ENCODE measurements at places on chromosomes 1 and 21.

DNA sequence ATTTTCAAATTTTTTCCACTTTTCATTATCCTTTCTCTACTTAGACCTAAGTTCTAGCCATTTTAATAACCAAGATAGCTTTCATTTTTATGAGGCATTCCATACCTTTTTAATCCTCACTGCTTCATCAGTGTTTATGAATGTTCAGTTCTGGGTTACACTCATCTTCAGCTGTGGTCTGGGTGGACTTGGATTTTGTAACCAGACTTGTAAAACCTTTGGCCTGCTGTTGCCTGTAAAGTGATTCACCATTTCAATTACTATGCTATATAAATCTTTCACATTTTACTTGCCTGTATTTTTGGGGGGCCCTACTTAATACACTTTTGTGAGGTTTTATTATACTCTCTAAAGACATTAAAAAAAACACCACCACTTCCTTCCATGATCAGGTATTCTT, 46.2 kb downstream of the USP25 start:
- DNase-seq, result no peak

GRCh38 chr1:228338521-228339051, 68.0 kb downstream of the TRIM11 start:
- no peak for DNase-seq

GRCh38 chr1:151024540-151025146, 11.7 kb upstream of the BNIPL start:
- DNase-seq, result peak; percentile 55

DNA sequence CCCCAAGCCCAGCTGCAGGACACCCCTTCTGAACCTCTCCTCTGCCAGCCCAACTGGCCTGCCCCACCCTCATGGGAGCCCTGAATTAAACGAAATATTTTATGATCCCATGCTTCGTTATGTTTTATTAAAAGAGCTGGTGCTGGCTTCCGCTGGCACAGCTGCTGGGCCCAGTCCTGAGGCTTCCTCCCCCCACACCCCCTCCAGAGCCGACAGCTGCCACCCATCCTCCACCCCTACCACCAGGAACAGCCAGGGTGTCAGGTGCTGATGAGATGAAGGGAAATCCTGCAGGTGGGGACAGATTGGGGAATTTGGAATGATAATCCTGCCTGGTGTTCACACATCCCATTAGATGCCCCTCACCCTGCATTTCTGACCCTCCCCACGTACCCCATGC, 19.0 kb downstream of the IGSF21 start:
- no peak for DNase-seq

DNA sequence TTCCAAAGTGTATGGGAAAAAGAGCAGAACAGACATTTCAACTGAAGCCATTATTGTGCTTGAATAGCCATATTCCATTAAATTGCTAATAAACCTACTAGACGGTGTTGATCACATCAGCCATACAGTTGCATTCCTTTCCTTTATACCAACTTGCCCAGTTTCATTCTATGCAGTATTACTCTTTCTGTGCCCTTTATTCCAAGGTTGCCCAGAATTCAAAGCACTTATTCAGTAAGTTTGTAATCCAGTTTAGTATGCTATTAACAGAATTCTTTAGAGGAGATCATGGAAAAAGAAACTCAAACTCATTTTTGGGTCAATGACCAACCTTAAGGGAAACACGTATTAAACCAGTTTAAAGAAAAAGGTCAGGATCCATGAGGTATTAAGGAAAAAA, 89.5 kb downstream of the DDAH1 start:
- no peak for DNase-seq

GRCh38 chr1:181503171-181503810, 20.0 kb downstream of the CACNA1E start:
- no peak for DNase-seq

GRCh38 chr21:43278766-43279577, 110.2 kb downstream of the CRYAA start:
- DNase-seq, result no peak

GRCh38 chr1:81221564-81221963, 579.2 kb upstream of the ADGRL2 start:
- no peak for DNase-seq

DNA sequence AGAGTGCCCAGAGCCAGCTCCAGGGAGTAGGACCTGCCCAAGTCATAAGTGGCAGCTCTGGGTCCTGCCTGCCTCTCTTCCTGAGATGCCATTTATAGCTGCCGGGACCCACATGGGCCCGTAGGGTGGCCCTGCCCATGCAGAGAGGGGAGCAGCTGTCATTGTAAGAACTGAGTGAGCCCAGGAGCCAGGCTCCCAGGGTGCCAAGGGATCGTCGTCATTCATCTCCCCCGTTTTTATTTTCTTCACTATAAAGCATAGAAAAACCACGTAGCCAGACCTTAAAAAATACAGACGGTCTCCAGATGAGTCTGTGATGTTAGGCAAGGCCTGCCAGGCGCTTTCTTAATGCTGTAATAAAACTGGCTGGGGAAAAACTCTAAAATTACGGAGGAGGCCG, 90.7 kb downstream of the IGSF21 start:
- no peak for DNase-seq

GRCh38 chr1:165844114-165844798, 16.8 kb downstream of the UCK2 start:
- no peak for DNase-seq

GRCh38 chr1:59541161-59541560, 244.3 kb downstream of the FGGY start:
- no peak for DNase-seq

DNA sequence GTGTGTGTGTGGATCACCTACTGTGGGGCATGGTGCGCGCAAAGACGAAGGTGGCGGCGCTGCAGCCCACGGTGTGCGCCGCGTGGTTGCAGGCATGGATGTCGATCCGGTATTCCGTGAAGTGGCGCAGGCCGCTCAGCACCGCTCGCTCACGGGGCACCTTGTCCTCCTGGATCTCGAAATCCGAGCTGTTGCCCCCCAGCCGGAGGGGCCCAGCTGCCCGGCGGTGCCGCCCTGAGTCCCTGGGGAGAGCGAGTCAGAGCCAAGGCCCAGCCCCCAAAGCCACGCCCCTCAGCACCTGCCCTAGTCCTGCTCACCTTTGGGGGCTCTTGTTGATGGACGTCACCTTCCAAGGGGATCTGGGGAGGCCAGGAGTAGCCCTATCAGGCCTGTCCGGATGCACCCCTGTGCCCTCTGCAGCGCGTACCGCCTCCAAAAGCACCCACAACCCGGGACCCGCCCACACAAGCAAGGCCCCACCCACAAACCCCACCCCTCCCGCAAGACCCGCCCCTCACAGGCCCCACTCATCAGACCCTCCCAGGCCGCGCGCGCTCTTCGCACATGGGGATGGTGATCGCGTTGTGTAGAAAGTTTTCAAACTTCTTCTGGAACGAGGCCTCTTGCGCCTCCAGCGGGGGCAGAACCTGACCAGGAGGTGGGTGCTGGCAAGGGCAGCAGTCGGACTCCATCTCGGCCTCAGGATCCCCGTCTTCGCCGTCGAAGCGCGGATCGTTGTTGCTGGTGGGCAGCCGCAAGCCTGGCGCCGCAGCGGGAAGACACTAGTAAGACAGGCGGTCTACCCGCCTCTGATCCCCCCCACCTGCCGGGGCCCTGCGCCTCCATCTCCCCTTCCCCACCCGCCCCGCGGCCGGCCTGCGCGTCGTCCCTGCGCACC, 13.6 kb downstream of the INSRR start:
- no peak for DNase-seq

DNA sequence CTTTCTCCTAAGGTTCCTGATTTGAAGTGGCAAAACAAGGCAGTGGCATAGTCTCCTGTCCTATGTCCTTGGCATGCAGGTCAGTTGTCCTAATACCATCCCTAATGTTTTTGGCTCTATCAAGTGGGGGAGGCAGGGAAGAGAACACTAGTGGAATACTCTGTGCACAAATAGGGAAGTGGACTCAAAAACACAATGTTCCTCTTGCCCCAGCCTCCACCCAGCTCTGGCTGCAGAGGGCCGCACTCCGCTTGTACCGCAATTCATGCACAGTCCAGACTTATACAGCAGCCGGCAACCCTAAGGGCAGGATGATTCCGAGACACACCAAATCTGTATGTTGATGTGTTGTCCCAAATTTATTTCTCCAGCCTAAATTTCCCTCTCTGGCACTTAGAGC, 14.5 kb downstream of the PLEKHO1 start:
- no peak for DNase-seq

- no peak for DNase-seq
Measured at GRCh38 chr1:96710708-96711477, 10.7 kb upstream of the PTBP2 start.

DNA sequence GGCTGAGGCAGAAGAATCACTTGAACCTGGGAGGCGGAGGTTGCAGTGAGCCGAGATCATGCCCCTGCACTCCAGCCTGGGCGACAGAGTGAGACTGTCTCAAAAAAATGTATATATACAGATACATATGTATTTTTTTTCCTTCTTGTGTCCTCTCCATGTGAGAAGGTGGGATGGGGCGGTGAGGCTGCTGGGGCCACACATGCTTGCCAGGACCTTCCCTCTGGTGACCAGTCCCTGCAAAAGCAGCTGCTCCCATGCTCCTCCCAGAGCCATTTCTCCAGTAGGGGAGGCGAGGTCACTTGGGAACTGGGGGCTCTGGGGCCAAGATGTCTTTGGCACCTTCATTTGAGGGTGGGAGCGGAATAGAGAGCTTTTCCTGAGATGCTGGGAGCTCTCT, 74.9 kb downstream of the PIK3CD start:
- DNase-seq, result no peak
